ENCODE measurements at places on chromosomes 16 and 17.

DNA sequence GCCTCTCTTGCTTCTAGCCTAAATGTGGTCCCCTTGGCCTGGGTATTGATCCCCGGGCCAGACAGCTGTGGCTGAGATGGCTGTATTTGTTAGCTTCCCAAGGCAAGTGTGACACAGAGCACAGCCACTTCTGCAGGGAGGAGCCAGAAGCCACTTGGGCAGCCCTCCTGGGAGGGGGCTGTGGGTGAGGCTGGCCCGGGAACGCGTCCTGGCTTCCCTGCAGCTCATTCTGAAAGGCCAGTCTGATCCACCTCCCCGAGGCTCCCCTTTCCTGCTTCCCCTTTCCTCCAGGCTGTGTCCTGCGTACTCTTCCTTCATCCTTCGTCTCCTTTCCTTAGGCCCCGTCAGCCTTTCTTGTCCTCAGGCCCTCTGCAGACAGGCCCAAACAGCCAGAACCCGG is 8.0 kb downstream of the SERPINF2 start:
- no peak for DNase-seq

DNA sequence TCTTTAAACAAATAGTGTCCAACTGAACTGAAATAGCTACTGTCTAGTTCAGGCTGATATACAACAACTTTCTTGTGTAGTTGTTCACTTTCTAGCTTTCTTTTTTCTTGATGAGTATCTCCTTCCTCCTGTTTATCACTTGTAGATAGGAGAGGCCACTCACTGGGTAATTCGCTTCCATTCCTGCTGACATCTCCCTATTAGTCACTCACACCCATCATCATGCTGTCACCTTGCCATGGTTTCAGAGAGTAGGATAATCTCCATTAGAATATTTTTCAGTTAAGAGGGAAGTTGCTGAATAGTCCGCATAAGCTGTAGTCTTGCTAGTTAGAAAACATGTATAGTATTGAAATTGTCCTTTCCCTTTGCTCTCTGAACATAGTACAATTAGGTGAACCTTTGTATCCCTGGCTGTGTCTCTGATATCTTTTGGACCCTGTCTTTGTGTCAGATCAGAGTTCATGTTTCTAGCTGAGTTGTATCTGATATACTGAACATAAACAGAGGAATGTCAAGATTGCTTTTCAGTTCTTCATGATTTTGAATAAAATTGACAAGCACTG is 64.4 kb upstream of the RASL10B start:
- no peak for DNase-seq

DNA sequence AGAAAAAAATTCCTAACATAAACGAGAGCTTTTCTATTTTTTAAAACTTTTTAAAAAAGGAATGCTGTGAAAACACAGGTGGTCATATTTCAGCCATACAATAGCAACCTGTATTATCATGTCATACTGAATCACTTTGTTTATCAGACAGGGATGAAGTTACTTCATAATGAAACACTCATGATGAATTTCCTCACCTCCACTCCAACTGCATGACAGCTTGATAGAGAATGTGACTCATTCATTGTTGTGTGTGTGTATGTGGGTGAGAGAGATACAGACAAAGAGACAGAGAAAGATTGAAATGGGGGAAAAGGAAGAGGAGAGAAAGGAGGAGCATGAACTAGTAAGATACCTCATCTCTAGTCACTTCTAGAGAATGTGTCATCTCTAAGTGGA is 109.0 kb downstream of the SYCE1L start:
- no peak for DNase-seq

DNA sequence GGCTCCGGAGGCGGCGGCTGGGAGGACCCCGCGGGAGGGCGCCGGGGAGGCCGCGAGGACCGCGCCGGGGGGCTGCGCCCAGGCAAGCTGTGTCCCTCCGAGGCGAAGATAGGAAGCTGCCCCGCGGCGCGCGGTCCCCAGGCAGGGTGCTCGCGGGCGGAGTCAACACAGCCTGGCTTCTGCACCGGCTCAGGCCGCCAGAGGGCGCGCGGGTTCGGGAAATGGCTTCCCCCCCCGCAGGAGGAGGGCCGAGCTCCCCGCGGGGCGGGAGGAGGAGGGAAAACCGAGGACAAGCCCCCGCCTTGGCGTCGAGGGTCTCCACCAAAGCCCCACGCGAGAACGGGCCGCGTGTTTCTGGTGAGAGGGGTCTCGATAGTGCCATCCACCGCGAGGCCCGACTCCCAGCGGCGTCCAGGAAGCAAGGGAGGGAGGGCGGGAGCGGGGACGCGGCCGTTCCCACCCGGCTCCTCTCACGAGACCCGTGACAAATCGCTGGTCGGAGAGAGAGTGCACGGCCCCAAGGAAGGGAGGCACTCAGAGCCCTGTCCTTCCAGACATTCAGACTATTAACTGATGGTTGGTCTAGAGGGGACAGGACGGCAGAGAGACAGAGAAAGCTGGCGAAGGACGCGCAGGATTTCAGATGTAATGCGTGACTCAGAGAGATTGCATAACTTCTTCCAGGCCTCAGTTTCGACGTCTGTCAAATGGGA is 64.4 kb upstream of the DNAJA2 start:
- DNase-seq: peak; percentile 92

- DNase-seq: peak; percentile 66
Measured at GRCh38 chr17:42311240-42312034, 23.1 kb downstream of the STAT5A start.

DNA sequence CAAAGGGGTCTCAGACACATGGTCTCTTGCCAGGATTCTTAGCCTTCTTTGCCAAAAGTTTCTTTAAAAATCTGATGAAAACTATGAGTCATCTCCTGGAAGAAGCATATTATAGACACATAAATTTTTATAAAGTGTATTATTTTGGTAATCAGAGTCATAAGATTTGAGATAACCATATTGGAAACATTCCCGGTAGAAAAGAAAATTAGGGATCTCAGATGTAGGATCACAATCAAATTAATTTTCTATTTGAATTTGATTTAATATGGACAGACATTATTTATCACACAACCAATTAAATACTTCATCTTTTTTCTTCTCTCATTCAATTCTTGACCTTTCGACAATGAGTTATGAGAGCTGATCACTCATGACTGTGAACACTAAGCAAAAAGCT is 347.7 kb upstream of the CDH8 start:
- DNase-seq: no peak

DNA sequence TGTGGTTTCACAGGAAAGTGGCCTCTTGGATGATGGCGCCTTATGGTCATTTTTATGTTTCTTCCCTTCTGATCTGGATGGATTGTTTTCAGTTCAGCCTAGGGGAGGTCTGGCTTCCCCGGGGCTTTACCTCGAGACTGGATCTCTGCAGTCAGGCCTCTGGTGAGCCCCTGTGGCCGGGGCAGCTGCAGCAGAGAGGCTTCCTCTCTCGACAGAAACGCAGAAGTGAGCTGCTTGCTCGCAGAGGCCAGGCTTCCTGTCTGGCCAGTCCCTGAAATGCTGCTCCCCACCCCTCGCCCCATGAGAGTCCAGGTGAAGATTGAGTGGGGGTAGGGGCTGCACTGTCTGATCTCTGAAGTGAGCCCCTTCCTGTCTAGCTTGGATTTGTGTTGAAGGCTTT is 44.0 kb downstream of the PLCG2 start:
- DNase-seq: peak; percentile 88

DNA sequence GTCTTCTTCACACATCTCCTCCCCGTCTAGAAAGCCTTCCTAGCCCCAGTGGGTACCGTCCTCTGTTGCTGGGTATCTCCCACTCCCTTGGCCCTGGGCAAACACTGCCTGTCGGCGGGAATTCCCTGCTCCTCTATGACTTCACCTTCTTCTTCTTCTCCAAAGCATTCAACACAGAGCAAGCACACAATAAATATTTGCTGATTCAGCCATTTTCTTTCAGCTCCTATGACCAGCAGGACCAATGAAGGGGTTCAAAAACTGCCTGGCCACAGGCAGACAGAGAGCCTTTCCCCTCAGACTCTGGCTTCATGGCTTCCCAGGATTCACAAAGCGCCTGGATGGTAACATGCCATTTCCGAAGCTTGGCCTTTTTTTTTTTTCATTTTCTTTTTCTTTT is 53.2 kb upstream of the ADCY9 start:
- no peak for DNase-seq

DNA sequence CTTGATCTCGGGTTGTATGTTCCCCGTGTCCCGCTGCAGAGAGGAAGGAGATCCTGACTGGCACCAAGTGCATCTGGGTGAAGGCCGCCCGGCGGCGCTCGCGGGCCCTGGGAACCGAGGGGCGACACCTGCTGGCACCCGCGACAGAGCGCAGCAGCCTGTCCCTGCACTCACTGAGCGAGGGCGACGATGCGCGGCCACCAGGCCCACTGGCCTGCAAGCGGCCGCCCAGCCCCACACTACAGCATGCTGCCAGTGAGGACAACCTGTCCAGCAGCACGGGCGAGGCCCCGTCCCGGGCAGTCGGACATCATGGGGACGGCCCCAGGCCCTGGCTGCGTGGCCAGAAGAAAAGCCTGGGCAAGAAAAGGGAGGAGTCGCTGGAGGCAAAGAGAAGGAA is 7.5 kb downstream of the BTBD17 start:
- peak; percentile 84 for DNase-seq

DNA sequence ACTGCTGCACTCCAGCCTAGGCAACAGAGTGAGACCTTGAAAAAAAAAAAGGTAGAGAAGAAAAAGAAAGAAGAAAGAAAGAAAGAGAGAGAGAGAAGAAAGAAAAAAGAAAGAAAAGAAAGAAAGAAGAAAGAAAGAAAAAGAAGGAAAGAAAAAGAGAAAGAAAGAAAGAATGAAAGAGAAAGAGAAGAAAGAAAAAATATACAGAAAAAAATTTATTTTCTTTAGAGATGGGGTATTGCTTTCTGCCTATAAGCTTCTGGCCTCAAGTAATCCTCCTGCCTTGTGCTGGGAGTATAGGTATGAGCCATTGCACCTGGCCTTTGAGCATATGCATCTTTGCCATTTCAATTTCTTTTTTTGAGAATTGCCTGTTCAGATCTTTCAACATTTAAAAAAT is 156.8 kb downstream of the IRX3 start:
- DNase-seq: no peak

- DNase-seq: peak; percentile 84
Measured at GRCh38 chr16:77788181-77789084, at the start of gene VAT1L. Gene VAT1L, plus strand, starts transcription at chr16:77788564. Its CDS starts 119 bp downstream, at chr16:77788683.

GRCh38 chr17:65078441-65079160 is 22.1 kb upstream of the GNA13 start:
- DNase-seq: no peak

DNA sequence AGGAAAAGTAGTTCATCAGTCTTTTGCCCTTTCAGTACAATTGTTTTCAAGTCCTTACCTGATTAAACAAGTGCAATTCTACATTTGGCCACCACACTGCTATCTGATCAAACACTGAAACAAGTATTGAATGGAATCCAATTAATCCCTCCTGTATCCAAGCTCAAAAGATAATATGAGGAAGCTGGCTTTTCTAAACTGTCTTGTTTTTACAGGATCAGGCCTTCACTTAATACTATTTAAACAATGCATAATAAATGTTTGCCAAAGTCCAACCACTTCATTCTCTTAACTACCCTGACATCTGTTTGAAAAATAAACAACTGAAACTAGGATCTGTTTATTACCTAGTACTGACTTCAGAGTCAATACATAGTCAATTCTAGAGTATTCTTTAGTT is 131.6 kb downstream of the MRTFB start:
- DNase-seq: no peak

GRCh38 chr17:81513753-81514488 is 1.3 kb upstream of the ACTG1 start:
- DNase-seq: peak; percentile 79

DNA sequence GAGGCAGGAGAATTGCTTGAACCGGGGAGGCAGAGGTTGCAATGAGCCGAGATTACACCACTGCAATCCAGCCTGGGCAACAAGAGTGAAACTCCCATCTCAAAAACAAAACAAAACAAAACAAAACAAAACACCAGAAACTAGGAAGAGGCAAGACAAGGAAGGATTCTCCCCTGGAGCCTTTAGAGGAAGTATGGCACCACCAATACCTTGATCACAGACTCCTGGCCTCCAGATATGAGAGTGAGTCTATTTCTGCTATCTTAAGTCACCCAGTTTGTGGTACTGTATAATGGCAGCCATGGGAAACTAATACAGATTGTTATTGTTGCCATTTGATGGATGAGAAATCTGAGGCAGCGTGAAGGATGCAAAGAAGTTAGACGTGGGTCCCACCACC is 14.6 kb upstream of the CPPED1 start:
- no peak for DNase-seq

DNA sequence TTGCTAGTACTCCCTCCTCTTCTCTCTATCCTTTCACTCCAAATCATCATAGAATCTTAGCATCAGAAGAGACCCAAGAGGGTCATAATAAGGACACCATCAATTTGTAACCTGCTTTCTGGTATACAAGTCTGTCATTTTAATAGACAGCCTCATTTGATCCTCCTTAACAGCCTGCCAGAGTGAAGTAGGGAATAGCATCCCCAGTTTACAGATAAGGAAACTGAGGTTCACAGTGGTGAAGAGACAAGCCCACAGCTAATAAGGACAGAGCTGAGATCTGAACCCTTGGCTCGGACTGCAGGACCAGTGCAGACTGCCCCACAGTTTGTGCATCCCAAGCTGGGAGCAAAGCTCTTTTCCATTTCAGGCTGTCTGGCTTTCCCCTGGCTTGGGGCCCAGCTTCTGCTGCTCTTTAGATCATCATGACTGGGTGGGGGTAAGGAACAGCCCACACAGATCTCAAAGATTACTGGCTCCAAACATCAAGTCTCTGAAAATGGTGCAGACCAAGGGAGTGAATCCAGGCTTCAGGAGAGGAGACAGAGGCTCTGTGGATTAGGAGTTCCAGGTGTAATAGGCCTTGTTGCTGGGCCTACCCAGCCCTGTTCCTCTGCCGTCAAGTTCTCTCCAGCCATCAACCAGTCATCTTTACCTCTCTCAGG is 10.3 kb upstream of the IGFBP4 start:
- no peak for DNase-seq

DNA sequence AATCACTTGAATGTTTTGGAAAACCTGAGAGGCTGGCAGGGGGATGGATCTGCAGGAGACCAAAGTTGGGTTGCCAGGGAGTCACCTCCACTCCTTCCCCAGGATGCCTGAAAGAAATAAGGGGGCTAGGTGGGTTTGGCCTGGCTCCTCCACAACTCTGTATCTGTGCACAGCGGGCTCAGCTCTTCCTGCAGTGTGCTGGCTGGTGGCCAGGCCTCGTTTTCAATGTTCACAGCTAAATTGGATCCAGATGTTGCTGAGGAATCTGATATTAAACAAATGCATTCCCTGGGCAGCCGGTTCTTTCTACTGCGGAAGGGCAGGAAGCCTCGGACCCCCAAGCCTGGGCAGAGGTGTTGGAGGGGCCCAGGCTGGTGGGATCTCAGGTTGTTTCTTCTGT is 106.2 kb downstream of the N4BP1 start:
- DNase-seq: no peak

- no peak for DNase-seq
Measured at GRCh38 chr16:12323007-12323758, 346.6 kb downstream of the SNX29 start.
